D721Med (cell line): ENCODE measurements at places on chromosomes 7 and 10.

GRCh38 chr7:23135755-23136154, 30.2 kb downstream of the KLHL7 start:
- DNase-seq, result no peak

- DNase-seq, result no peak
Observed at GRCh38 chr10:19245889-19246752, 197.5 kb downstream of the MALRD1 start.

GRCh38 chr10:60508831-60509230, 119.2 kb upstream of the ANK3 start:
- DNase-seq, result no peak

DNA sequence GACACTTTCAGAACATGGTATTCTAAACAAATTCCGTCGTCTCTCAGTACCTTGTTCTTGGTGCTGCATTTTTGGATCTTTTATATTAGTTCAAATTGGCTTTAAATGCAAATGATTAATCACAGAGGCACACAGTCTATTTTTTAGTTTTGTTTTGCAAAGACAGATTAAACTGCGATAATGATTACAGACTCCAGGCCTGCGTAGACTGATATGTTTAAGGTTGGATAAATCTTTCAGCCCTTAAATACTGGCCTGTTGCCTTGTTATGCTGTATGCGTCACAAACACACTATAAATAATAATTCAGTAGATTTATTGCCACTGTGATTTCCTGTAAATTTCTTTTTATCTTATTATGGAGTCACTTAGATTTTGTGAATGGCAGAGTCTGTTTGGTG, 19.3 kb downstream of the CACNB2 start:
- DNase-seq, result no peak

GRCh38 chr7:129258649-129259389, 34.0 kb downstream of the AHCYL2 start:
- no peak for DNase-seq

- no peak for DNase-seq
Observed at GRCh38 chr10:26859241-26860101, 1.3 kb downstream of the ABI1 start.
